ENCODE measurements at places on chromosomes 2 and 18. TPM values are rescaled to one million over a fixed set of nuclear protein-coding genes. Genes with fewer than 3 reads are reported as not detected.

GRCh38 chr2:64797881-64798575 is 144.3 kb upstream of the SERTAD2 start:
- H3K36me3 ChIP-seq = no peaks in the 10 kb centered on the region
- DNase-seq = no peak

GRCh38 chr2:43255296-43255910 is 29.0 kb upstream of the ZFP36L2 start:
- peaks cover 22% of the 10 kb centered on the region for H3K4me1 ChIP-seq
- peaks cover 7% of the 10 kb centered on the region for H3K36me3 ChIP-seq
- DNase-seq = peak; percentile 31
- no peak overlapping the region for H3K4me3 ChIP-seq
- no peak overlapping the region for H3K27ac ChIP-seq

DNA sequence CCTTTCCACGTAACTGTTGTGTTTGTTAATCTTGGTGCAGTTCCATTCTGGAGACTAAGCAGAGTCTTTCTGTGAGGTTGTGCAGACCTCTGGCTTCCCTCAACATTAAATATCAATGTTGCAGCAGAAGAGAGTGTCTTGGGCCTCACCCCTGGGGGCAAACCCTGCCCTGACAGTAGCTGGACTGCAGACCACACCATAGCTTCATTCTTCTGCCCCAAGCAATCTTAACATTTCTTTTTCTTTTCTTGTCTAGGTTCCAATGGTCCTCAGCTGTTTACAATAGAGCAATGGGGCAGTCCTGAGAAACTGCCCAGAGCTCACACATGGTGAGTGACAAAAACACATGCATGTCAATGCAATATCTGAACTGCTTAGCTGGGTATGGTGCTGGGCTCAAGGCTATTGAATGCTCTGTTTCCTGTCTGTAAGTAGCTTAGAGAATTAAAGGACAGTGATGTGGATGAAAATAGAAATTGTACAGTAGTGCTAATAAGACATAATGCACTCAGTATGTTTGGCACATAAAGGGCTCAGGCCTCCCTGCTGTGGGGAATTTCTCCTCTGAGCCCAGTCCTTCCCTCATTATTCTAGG is 237.6 kb downstream of the ALPK2 start:
- H3K27ac ChIP-seq = no peak overlapping the region
- no peaks in the 10 kb centered on the region for H3K4me1 ChIP-seq
- H3K36me3 ChIP-seq = peaks cover 19% of the 10 kb centered on the region
- no peak for DNase-seq
- no peak overlapping the region for H3K4me3 ChIP-seq

DNA sequence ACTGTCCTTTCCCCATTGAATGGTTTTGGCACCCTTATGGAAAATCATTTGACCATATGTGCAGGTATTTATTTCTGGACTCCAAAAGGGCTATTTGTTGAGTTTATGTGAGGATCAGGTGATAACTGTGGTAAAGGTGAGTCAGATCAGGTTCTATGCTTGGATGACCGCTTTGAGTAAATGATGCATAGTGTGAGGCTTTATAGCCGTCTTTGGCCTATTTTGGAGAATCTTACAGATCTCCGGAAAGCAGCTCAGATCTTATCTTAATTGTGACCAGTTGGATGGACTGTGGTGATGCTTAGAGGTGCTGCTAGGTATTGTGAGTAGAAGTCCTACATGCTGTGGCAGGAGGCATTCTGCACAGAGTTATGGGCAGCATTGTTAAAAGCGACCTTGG is 126.2 kb downstream of the METTL8 start:
- H3K36me3 ChIP-seq = no peaks in the 10 kb centered on the region
- no peak for DNase-seq
- H3K4me1 ChIP-seq = no peaks in the 10 kb centered on the region
- no peak overlapping the region for H3K27ac ChIP-seq

Gene KCNE4
- polyA plus RNA-seq = 1.5 TPM

Gene HOXD1
- 1.00 TPM for polyA plus RNA-seq

DNA sequence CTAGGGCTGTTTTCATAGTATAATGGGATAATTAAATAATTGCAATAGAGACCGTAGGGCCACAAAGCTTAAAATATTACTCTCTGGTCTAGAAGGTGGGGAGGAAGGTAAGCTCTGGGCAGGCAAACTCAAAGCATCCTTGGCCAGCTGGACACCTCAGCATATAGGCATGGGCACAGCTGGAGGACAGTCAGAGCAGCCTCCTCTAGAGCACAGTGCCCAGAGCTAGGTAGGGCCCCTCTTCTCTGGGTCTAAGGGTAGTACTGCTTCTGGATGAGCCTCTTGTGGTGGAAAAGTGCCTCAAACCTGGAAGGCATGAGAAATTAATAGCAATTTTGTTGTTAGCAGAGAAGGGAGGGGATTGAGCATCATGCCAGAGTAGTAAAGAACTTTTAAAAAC is 291.3 kb upstream of the FBXO11 start:
- H3K36me3 ChIP-seq = no peaks in the 10 kb centered on the region
- no peak overlapping the region for H3K4me3 ChIP-seq
- H3K27me3 ChIP-seq = no peaks in the 10 kb centered on the region
- no peaks in the 10 kb centered on the region for H3K4me1 ChIP-seq
- H3K27ac ChIP-seq = no peak overlapping the region

- no peak overlapping the region for H3K27ac ChIP-seq
- H3K36me3 ChIP-seq = peaks cover 4% of the 10 kb centered on the region
- no peaks in the 10 kb centered on the region for H3K27me3 ChIP-seq
- DNase-seq = no peak
Measured at GRCh38 chr2:120291401-120292311, 39.0 kb downstream of the RALB start.

Gene CCDC178
- 0.52 TPM for polyA plus RNA-seq

DNA sequence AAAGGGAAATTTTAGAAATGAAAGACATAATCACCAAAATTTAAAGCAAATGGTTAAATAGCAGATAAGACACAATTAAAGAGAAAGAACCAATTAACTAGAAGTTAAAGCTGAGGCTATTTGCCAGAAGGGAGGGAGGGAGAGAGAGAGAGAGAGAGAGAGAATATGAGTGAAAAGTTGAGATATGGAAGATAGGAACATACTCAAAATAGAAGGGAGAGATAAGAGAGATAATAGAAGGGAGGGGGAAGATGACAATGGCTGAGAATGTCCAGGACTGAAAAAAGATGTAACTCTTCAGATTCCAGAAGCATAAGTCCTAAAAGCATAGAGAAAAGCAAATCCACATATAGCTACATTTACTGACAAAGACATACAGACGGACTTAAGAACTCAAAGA is 17.1 kb upstream of the AAK1 start:
- no peak overlapping the region for H3K4me3 ChIP-seq
- no peaks in the 10 kb centered on the region for H3K36me3 ChIP-seq
- no peaks in the 10 kb centered on the region for H3K4me1 ChIP-seq
- no peaks in the 10 kb centered on the region for H3K27me3 ChIP-seq
- DNase-seq = no peak

Gene SCYGR4
- not detected for polyA plus RNA-seq

- DNase-seq = no peak
- no peaks in the 10 kb centered on the region for H3K4me1 ChIP-seq
- no peak overlapping the region for H3K4me3 ChIP-seq
- H3K27ac ChIP-seq = peak overlapping the region; percentile 69
- H3K36me3 ChIP-seq = no peaks in the 10 kb centered on the region
Measured at GRCh38 chr2:104888489-104889258, 34.8 kb downstream of the POU3F3 start.

Gene ZSCAN30
- 4.8 TPM for polyA plus RNA-seq

DNA sequence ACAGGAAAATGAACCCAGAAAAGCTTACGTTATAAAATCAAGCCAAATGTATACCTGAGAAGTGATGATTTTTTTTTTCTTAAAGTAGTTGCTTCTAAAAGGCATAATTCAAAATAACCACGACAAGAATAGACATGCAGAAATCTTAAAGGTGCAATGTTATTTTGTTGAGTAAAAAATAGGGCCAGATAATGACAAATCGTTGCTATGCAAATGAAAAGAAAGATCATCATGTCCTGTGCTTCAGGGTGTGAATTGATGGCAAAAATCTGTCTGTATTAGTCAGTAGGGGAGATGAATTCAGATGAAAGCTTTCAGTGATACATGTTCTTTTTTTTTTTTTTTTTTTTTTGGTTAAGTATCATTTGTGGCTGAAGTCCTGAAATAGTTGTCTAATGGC is 24.0 kb downstream of the LYPD6B start:
- no peaks in the 10 kb centered on the region for H3K36me3 ChIP-seq
- no peaks in the 10 kb centered on the region for H3K27me3 ChIP-seq
- H3K4me3 ChIP-seq = no peak overlapping the region
- DNase-seq = no peak
- peaks cover 9% of the 10 kb centered on the region for H3K4me1 ChIP-seq

Gene CREG2
- polyA plus RNA-seq = 6.8 TPM

GRCh38 chr2:3241971-3242746 is 135.5 kb downstream of the EIPR1 start:
- H3K27me3 ChIP-seq = no peaks in the 10 kb centered on the region
- H3K27ac ChIP-seq = no peak overlapping the region
- peaks cover 6% of the 10 kb centered on the region for H3K4me1 ChIP-seq
- no peak for DNase-seq
- no peak overlapping the region for H3K4me3 ChIP-seq

DNA sequence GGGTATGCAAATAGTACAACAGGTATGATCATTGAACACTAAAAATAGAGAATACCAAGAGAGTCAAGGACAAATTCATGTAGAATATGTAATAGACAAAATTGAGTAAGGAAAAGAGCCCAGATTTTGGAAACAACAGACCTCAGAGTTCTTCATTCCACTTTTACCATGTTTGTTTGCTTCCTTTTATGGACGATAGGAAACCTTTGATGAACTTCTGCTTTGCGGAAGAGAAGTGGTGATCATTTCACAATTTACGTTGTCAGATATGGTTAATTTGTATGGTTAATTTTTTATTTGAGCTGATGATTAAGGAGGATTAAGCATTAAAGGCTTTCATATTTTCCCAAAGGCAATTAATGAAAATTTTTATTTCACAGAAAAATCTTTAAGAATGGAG is 16.3 kb downstream of the MARCHF7 start:
- H3K27ac ChIP-seq = no peak overlapping the region
- peaks cover 29% of the 10 kb centered on the region for H3K36me3 ChIP-seq

DNA sequence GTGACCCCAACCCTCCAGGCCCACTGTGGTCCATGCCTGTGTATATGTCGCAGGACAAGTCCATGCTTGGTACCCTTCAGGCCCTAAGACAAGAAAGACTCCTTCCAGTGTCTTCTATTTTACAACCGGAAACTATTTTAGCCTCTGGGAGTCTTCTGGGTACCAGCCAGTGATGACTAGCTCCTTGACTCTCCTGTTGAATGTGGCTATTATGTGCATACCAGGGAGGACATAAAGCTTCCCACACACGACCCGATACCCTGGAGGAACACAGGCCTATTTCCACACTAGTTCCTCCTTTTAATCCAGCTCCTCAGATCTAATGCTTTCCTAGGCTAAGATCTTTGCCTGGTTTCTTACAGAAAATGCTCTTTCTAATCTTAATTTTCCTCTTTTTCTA is 178.1 kb downstream of the NCKAP5 start:
- no peaks in the 10 kb centered on the region for H3K36me3 ChIP-seq
- H3K27ac ChIP-seq = no peak overlapping the region
- no peak for DNase-seq
- H3K27me3 ChIP-seq = no peaks in the 10 kb centered on the region
- H3K4me3 ChIP-seq = no peak overlapping the region
- no peaks in the 10 kb centered on the region for H3K4me1 ChIP-seq

GRCh38 chr2:120256651-120257000 is 4.0 kb downstream of the RALB start:
- no peaks in the 10 kb centered on the region for H3K36me3 ChIP-seq
- H3K4me3 ChIP-seq = no peak overlapping the region
- H3K4me1 ChIP-seq = peaks cover 7% of the 10 kb centered on the region
- H3K27me3 ChIP-seq = no peaks in the 10 kb centered on the region
- no peak for DNase-seq
- H3K27ac ChIP-seq = no peak overlapping the region

- DNase-seq = peak; percentile 67
- no peaks in the 10 kb centered on the region for H3K4me1 ChIP-seq
- no peaks in the 10 kb centered on the region for H3K36me3 ChIP-seq
- H3K27me3 ChIP-seq = no peaks in the 10 kb centered on the region
- H3K4me3 ChIP-seq = no peak overlapping the region
Measured at GRCh38 chr2:120174963-120175581, 48.1 kb downstream of the TMEM185B start.

Gene GPR39
- polyA plus RNA-seq = 4.3 TPM

DNA sequence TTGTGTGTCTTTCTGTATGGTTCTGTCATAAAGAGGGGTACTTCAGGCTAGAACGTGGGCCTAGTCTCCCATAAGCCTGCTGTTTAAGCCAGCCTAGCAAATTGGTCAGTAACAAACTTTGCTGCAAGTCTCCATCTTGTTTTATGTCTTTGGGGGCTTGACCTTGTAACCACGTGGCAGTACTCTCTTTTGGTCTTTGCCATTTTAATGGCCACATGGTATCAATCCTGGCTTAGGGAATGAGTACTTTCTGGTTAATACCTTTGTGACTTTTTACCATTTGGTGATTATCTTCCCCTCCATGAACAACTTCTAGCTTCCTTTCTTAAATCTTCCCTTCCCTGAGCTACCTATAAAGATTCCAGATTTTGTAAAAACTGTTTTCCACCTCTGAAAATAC is 148.3 kb downstream of the GCA start:
- H3K4me3 ChIP-seq = no peak overlapping the region
- no peak for DNase-seq
- no peaks in the 10 kb centered on the region for H3K36me3 ChIP-seq
- no peaks in the 10 kb centered on the region for H3K4me1 ChIP-seq
- H3K27me3 ChIP-seq = no peaks in the 10 kb centered on the region

DNA sequence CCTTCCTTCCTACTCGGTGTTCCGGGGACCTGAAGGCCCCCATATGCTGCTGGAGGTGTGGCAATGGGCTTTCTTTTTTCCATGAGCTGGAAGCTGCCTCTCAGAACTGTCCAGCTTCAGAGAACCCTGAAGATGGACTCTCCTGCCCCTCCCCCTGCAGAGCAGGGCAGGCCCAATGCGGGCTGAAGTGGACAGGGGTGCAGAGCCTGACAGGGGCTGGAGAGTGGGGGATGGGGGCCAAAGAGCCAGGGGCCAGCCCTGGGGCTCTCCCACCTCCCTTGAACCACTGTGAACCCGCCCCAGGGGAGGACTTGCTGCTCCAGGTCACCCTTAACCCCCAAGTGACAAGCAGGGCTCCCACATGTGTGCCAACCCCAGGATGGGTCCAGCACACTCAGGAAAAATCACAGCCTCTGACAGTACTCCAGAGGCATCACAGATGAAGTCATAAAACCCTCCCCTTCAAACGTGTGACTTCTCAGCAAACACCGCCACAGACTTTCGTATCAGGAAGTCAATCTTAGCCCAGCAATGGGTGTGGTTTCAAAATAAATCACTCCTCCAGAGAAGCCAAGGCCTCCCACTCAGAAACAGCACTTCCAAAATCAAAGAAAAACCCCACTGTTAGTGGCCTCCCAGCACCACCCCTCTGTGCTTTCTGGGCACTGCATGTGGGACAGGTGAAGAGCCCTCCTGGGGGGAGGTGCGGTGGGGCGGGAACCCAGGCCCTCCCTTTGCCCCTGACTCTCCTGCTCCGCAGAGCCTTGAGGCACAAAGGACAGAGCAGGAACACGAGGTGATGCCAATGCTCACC is 135.8 kb downstream of the HDAC4 start:
- peaks cover 6% of the 10 kb centered on the region for H3K36me3 ChIP-seq
- DNase-seq = peak; percentile 63
- H3K27ac ChIP-seq = peak overlapping the region; percentile 6
- H3K27me3 ChIP-seq = no peaks in the 10 kb centered on the region
- H3K4me1 ChIP-seq = peaks cover 40% of the 10 kb centered on the region

GRCh38 chr2:42095923-42096408 is 48.1 kb downstream of the PKDCC start:
- H3K4me3 ChIP-seq = no peak overlapping the region
- H3K27me3 ChIP-seq = no peaks in the 10 kb centered on the region
- no peak overlapping the region for H3K27ac ChIP-seq

GRCh38 chr2:42450136-42450535 is 43.6 kb downstream of the KCNG3 start:
- no peak for DNase-seq
- H3K27me3 ChIP-seq = no peaks in the 10 kb centered on the region
- no peaks in the 10 kb centered on the region for H3K4me1 ChIP-seq
- H3K27ac ChIP-seq = no peak overlapping the region
